ENCODE measurements at places on chromosomes 16 and 17.
A peak's percentile ranks its signal among the peaks of the same experiment; 100 is the strongest.

DNA sequence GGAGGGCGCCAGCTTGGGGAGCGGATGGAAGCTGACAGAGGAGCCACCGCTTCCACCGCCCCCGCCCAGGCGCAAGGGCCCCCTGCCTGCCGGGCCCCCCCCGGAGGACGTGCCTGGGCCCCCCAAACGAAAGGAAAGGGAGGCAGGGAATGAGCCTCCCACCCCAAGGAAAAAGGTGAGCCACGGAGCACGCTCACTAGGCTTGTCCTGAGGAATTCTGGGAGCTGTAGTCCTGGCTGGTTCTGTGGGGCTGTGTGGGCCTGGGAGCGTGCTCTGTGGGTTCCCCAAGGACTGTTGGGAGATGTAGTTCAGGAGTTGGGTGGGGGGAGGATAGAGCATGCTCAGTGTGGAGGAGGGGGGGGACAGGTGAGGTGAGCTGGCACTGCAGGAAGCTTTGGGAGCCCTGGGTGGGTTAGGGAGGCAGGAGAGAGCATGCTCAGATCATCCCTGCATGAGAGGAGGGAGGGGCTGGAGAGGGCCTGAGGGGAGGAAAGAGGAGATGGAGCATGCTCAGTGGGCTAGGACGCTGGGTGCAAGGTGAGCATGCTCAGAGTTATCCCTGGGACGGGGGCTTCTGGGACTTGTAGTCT is 4.5 kb downstream of the FBXL19 start:
- DNase-seq = peak; percentile 54

DNA sequence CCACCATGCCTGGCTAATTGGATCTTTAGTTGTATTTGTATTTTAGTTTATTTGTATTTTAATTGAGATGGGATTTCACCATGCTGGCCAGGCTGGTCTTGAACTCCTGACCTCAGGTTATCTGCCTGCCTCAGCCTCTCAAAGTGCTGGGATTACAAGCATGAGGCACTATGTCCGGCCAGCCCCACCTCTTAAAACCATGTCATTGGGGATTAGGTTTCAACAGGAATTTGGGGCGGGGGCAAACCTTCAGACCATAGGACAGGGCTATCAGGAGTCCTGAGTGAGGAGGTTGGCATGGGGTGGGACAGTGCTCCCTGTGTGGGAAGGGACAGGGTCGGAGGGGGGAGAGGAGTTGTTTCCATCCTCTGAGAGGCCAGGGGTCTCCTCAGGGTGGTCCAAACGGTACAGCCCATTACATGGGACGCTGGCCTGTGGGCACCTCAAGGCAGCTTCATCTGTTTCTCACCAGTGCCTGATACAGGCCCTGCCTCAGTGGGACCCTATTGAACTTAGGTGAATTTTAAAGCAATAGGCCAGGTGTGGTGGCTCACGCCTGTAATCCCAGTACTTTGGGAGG is 21.6 kb downstream of the GAA start:
- no peak for DNase-seq

DNA sequence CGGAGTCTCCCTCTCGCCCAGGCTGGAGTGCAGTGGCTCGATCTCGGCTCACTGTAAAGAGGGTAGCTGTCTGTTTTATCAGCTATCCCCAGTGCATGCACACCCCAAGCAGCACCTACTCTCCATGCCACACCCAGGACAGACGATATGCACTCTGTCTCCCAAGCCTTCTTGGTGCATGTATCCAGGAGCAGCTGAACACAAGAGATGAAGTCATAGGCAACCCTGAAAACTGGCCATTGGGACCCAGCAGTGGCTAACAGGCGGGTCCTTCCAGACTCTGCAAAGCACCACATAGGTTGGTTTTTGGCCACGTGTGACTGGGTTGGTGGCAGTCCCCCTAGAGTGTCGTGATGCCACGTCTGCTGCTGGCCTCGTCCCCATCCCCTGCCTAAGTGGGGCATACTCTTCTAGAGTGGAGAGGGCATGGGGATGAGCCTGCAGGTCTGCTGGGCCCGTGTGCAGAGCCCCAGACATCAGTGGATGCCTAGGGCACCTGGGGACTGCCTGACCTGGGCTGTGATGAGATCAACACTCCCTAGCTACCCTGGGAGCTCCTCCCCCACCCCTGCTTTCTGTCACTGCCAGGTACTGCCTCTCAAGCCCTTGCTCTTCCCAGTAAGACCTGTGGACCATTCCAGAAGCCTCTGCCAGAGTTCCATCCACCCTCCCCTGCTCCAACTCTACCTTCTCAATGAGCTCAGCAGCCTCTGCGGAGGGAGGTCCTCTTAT is 9.3 kb downstream of the PDE6G start:
- DNase-seq = no peak

- no peak for DNase-seq
Observed at GRCh38 chr16:4597174-4597573, 17.5 kb downstream of the UBALD1 start.

DNA sequence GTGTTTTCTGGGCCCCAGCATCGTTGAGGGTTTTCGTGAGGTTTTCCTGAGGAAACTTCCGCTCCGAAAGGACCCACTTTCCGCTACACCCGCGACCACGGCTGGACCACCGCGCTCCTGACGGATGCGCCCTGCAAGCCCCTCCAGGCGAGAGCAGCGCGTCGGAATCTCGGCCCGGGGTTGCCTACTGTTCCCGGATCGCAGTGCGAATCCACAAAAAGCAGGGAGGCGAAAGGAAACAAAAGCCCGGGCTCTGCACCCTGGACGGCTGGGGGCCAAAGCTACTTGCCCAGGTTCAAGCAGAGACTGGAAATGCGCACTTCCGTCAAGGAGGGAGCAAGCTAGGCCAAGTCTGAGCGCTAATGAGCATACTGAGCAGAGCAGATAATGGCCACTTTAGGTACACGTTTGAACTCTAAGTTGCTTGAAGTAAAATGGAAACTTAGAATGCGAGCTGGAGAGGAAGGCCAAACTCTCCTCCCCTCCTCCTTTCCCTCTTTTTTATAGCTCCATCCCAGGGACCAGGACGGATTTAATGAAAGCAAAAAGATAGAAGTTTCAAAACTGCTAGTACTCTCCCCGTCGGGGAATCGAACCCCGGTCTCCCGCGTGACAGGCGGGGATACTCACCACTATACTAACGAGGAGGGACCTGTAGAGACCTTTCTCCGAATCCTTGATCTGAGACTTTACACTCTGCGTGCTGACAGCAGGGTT is 11.4 kb upstream of the AURKB start:
- no peak for DNase-seq

DNA sequence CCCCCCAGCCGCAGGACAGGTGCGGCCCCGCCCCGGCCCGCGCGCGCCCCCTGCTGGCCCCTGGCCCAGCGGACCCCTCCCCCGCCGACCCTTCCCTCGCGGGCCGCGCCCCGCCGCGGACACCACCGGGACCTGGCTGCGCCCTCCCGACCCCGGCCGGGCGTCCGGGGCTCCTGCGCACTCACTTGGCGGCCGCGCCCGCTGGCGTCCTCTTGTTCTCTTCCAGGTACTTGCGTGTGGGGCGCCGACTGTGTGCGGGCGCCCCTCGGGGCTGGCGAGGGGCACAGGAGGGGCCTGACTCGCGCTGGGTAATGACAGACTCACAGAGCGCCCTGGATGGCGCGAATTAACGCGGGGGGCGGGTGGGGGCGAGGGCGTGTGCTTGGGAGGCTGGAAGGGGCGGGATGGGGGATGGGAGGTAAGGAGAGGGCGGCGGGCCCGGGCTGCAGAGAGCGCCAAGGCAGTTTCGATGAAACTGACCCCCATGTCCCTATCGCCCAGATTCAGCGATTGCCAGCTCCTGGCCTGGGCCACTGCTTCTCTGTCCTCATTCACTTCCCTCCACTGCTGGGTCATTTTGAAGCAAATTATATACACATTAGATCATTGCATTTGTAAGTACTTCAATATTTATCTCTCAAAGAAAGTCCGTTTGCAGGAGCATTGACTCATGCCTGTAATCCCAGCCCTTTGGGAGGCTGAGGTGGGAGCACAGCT is 445 bp upstream of the DBNDD1 start:
- DNase-seq = peak; percentile 87

DNA sequence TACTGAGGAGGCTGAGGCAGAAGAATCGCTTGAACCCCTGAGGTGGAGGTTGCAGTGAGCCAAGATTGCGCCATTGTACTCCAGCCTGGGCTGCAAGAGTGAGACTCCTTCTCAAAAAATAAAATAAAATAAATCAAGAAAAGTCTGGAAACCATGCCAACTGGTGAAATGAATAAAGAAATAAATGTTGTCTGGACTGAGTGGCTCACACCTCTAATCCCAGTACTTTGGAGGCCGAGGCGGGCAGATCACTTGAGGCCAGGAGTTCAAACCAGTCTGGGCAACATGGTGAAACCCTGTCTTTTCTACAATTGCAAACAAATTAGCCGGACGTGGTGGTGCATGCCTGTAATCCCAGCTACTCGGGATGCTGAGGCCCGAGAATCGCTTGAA is 744 bp upstream of the LRRC37A3 start:
- DNase-seq = peak; percentile 21

GRCh38 chr17:47946929-47947397 is 5.6 kb downstream of the PNPO start:
- DNase-seq = peak; percentile 87

GRCh38 chr17:65449495-65449894 is 112.0 kb downstream of the AXIN2 start:
- DNase-seq = no peak

DNA sequence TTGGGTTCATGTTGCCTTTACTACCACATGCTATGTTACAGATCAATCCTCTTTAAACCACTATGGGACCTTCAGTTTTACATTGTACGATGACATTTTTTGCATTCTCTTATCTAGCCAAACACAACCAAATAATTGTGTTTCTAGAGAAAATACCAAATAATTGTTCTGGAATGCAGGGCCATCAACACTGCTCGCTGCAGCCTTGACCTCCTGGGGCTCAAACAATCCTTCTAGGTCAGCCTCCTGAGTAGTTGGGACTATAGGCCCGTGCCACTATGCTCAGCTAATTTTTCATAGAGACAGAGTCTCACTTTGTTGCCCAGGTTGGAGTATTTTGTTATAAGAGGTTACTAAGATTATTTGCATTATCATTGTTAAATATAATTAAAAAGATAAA is 237.5 kb upstream of the PMFBP1 start:
- no peak for DNase-seq

GRCh38 chr16:50942143-50942542 is 200.3 kb downstream of the CYLD start:
- no peak for DNase-seq

GRCh38 chr17:16933317-16934132 is 38.4 kb downstream of the TNFRSF13B start:
- no peak for DNase-seq

DNA sequence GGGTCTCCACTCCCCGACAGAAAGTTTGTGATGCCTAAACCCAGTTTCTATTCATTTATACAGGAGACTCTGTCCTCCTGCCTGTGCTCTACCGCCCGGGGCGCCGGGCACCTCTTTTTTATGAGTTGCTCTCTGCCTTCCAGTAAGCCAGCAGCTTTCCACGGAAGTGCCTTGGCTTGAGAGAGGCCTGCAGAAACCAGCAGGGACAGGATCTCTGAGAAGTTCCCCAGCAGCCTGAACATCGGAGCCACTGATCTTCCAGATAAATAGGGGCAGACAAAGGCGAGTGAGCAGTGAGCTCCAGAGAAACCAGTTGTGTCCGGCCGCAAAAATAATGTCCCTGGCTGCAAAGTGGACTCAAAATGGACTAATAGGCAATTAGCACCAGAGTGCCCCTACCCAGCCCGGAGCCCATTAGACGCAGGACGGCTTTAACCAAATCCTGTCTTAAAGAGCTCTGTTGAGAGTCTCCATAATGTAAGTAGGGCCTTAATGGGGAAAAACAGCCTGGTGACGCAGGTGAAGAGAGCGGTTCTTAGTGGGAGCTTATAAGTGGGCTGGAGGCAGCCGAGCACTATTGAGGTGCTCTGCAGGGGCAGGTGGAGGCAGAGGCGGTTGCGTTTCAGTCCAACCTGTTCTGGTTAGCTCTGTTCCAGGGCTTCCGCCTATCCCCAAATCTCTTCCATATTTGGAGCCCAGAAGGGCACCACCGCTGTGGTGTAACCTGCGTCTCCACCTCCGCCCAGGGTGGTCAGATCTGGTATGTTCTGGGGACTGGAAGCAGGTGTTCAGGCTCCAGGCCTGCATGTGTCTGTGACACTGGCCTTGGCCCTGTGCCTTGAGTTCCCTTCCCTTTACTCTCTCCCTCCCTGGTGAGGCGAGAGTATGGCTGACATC is 74.1 kb downstream of the NT5M start:
- no peak for DNase-seq

GRCh38 chr17:29019475-29020181 is 13.8 kb upstream of the SEZ6 start:
- DNase-seq = no peak

DNA sequence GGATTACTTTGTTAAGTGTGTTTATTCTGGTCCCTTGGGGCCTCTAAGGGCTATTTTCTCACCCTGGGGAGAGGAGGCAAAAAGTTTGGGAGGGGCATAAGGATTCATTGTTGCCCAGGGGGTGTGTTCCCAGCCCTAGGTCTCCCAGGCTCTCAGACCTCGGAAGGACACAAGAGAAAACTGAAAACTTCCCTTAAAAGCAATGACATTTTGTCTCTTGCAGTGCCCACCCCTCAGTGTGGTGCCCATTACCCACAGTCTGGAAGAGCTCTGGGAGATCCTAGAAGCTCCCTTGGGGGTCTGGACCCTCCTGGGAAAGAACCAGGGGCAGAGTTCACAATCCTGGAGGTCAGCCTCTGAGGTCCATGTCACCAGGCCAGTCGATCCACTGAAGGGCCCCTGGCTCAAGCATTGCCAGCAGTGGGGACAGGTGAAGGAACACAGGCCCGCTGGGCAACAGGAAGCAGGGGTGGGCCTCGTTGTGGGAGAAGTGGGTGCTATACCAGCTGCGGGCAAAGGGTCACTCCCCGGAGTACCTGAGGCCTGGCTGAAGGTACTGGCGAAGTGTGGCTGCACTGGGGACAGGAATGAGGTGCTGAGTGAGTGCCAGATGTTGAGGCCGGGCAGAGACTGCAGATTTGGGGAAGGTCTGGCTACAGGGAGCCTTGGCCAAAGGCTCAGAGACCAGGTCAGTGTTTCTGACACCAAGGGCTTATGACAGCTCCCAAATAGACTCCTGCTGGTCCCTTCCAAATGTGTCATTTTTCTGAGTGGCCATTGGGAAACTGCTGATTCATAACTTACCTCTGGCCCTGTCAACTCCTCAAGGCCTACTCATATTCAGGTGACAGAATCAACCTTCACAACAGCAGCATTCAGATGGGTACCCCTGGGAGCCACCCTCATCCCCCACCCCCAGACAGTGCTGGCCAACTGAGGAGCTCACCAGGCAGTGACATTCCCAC is 4.6 kb upstream of the ZNF747 start:
- DNase-seq = no peak

- DNase-seq = peak; percentile 6
Observed at GRCh38 chr17:52064791-52065211, 93.7 kb downstream of the CA10 start.

DNA sequence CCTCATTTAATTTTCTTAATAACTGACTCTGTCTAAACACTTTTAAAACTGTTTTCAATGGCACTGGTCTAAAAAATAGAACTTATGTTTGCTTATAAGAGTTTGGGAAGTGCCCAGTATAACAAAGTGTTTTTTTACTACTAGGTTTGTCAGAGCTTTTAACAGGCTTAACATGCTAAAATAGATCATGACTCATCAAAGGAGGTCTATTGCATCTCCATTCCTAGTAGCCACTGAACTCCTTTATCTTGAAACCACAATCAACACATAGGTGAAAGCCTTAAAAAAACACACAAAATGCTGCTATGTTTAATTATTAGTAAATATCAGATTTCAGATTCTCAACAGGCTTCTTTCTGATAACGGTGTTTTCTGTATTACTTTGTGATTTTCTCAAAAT is 196.4 kb upstream of the KIF2B start:
- peak; percentile 79 for DNase-seq
